NCI-H1092 treated with DMSO at 0.1 percent for 48 hours (cell line): ENCODE measurements at places on chromosomes 16 and 17.

- no peak for DNase-seq
These were observed 40.5 kb upstream of the USP7 start for GRCh38 chr16:9004183-9004582.

DNA sequence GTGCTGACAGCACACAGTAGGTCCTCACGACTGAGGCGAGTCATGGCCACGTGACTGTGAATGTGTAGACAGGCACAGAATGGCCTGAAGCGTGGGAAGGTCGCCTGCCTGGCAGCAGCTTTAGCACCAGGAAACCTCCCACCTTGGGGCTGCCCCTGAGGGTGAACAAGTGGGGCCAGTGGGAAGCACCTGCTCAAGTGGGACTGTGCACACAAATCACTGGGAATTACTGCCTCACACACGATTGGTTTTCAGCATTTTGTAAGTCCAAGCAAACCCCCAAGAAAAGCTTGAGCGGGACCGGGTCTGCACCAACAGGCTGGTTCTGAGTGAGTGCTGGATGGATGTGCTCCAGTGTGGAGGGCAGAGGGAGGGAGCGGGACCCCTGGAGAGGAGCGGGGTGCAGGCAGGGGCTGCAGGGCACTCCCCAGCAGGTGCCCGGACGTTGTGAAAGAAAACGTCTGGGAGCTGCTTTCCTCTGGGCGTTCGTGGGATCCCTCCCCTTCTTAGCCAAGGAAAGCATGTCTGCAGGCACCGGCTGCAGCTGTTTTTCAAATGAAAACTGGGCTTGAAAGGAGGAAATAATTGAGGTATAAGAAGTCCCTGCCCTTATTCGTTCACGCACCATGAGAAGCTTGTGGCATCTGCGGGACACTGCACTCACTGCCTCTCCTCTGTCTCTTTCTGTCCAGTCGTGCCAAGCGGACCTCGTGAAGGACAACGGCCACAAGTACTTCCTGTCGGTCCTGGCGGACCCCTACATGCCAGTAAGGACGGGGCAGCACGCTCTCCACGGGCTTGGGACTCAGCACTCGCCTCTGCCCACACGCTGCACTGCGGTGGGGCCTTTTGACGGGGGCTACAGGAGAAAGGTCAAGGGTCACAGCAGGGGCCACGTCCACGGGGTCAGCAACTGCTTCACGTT lies 111.7 kb upstream of the CHMP6 start:
- no peak for DNase-seq

- DNase-seq, result peak; percentile 17
These were observed 27.8 kb downstream of the MARCHF10 start for GRCh38 chr17:62780269-62780668.

- peak; percentile 29 for DNase-seq
These were observed 46.2 kb downstream of the TUBD1 start for GRCh38 chr17:59846394-59847165.

DNA sequence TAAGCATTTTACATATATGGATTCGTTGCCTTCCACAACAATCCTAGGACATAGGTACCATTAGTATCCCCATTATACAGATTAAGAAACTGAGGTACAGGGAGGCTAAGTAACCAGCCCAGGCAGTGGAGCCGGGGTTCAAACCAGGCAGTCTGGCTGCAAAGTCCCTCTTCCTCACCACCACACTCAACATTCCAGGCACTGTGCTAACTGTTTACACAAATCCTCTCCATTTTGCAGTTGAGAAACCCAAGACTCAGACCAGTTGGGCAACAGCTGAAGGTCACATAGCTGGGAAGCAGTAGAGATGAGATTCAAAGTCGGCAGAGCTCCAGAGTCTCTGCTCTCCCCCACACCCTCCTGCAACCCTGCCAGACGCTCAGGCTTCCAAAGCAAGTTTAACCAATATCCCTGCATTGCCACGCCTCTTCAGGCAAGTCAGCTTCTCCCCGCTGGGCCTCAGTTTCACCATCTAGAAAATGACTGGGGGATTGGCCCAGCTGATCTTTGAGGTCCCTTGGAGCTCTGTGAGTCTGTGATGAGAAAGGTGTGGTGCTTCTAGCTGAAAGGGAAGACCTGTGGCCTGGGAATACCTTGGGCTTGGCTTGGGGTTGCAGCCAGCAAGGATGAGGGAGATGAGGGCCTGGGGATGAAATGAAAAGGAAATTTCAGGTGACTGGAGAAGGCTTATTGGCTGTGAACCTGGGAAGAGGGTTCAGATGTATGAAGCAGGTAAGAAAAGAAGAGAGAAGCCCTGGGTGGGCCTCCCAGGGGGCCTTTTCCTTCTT lies 14.0 kb downstream of the CCR7 start:
- DNase-seq, result no peak

GRCh38 chr17:75544250-75544649 lies 18.8 kb downstream of the LLGL2 start:
- no peak for DNase-seq

DNA sequence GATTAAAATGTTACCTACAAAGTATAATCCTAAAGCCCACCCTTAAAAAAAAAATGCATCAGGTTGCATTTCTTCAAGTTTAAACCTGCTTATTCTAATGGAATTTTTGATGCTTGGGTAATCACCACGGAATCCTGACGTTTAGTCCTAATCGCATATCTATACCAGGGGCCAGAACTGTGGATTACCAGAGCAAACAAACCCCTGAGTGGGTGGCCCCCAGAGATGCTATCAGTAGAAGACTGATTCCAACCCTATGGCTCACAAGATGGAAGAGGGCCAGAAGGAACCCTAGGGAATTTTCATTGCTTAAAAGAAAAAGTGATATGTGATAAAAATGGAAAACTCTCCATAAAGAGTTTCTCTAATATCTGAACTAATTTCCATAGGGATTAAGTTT lies 152.2 kb upstream of the NOG start:
- DNase-seq, result no peak

- DNase-seq, result peak; percentile 19
These were observed 116.6 kb downstream of the PRKCB start for GRCh38 chr16:23952128-23952970.

DNA sequence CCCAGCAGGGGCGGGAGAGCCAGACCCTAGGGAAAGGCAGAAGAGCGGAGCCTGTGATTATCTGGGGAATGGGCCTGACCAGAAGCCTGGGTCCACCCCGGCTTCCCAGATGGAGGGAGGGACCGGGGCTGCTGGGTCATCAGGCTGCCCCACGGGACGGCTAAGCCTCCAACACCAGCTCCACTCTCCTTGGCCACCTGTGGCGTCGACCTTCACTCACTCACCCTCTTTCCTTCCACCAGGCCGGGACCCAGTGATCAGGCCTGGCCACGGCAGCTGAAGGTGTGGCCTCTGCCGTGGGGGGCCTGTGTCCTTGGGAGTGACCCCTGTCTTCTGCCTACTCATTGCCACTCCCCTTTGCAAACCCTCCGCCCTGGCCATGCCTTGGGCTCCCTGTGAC lies 22.4 kb upstream of the ABCC3 start:
- no peak for DNase-seq

DNA sequence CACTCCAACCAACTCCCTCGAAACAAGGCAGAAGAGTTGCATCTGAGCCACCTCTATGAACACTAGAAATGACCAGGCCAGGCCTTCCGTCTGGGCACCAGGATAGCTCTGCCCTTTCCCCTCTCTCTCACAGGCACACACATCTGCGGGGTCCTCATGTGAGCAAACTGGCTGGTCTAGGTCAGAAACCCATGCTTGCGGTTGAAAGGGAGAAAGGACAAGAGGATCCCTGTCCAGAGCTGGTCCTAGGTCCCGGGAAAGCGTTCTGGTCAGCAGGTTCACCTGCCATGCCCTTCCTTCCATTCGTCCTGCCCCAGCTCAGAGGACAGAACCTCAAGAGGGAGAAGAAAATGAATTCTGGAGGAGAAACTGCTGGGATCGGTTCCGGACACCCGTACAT lies 2.7 kb downstream of the MNT start:
- DNase-seq, result no peak

GRCh38 chr16:19687279-19687678 lies 30.7 kb downstream of the KNOP1 start:
- no peak for DNase-seq

GRCh38 chr16:56211435-56211981 lies 20.2 kb downstream of the GNAO1 start:
- no peak for DNase-seq

DNA sequence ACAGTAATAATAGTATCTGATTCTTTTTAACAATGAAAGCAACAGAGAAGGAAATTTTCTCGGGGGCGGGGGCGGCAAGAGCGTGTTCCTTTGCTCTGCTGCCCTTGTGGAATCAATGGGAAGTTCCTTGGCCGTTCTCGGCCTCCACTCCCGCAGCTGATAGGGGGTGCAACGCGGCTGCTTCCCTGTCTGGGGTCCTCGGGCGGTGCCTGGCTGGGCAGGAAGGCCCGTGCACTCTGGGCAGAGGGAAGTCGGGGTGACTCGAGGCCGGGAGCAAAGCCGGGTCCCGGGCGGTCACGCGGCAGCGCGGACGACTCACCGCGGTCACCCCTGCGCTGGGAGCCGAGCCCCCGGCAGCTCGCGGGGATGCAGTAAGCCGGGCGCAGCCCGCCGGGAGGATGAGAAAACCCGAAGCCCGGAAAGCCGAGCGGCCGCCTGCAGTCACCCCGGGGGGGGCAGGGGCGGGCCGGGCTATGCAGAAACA lies 2.5 kb downstream of the TUBB3 start:
- peak; percentile 21 for DNase-seq

GRCh38 chr16:25192096-25192495 lies 24.7 kb upstream of the AQP8 start:
- DNase-seq, result no peak

- no peak for DNase-seq
These were observed 25.1 kb downstream of the ASIC2 start for GRCh38 chr17:33267851-33268548.

GRCh38 chr16:11706180-11706742 lies 36.4 kb downstream of the TXNDC11 start:
- DNase-seq, result no peak

DNA sequence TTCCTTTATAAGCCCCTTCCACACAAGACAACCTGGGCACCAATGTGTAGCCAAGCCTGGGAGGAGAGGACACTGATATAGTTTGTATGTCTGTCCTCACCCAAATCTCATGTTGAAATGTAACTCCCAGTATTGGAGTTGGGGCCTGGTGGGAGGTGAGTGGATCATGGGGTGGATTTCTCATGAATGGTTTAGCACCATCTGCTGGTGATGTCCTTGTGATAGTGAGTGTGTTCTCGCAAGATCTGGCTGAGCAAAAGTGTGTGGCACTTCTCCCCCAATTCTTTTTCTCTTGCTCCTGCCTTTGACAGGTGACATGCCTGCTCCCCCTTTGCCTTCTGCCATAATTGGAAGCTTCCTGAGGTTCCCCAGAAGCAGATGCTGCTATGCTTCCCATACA lies 135.8 kb downstream of the USP31 start:
- DNase-seq, result no peak

GRCh38 chr17:79561486-79562133 lies 49.2 kb downstream of the RBFOX3 start:
- DNase-seq, result no peak

- DNase-seq, result no peak
These were observed 1.4 kb downstream of the THUMPD1 start for GRCh38 chr16:20740007-20740883.

DNA sequence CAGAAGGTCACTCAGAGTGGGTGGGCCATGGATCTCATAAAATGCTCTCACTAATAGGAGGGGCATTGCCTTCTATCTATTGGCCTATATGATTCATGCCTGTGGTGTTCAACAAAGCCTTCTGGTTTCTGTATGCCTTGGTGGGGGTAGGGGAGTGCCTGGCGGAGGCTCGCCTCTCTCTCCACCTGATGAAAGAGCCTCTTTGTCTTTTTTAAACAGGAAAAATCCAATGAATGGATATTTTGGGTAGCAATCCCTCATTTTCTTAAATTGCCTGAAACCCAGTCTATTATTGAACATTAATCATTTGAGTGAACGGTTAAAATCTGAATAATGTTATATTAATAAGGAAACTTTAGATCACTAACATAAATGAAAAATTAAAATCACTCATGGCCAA lies 90.6 kb downstream of the TOX3 start:
- no peak for DNase-seq

DNA sequence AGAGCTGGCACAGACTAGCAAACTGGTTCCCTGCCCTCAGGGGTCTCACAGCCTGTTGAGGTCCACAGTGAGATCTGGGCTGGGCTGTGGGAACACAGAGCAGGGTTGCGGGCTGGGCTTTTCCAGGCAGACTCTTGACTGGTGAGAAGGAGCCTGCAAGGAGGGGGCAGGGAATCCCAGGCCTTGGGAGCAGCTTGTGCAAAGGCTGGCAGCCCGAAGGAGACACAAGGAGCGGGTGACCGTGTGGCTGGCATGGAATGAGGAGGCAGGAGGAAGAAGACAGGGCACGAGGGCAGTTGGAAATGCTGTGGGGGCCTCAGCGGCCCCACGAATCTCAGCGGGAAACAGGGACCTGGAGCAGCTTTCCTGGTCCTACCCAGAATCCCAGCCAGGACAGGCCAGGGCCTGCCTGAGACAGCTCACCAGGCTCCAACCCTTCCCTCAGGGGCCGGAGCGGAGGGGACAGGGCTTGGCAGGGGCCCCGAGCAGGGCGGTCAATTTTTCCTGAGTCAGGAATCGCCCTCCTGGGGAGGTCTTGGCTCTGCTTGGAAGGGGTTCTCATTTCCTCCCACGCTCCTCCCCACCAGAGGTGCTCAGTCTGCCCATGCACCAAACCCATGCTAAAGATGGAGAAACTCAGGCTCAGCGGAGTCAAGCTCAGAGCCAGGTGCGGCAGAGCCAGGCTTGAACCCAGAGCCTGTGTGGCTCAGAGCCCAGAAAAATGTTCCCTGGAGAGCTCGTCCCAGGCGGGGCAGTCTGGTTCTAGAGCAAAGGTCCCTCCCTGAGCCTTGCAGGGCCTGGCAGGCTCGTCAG lies 9.2 kb upstream of the SNN start:
- no peak for DNase-seq

- DNase-seq, result peak; percentile 59
These were observed 526 bp downstream of the CBFB start for GRCh38 chr16:67029254-67030096.

- DNase-seq, result no peak
These were observed 175.2 kb downstream of the KCNJ2 start for GRCh38 chr17:70344386-70345060.

- DNase-seq, result no peak
These were observed 262.3 kb downstream of the KIF2B start for GRCh38 chr17:54085020-54085419.

DNA sequence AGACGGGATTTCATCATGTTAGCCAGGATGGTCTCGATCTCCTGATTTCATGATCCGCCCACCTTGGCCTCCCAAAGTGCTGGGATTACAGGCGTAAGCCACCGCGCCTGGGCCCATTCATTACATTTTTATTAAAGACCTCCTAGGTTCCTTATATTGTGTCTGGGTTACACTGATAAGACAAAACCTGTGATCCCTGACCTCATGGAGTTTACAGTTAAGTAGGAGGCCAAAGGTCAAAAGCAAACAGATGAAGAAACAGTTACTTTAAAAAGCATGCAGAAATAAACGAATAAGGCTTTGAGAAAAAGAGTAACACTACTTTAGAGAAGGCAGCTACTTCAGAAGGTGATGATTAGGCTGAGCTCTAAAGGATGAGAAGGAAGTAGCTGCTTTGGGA lies 14.9 kb upstream of the HLF start:
- DNase-seq, result no peak
